ENCODE measurements at places on chromosomes 1 and 21. TPM values are rescaled to one million over a fixed set of nuclear protein-coding genes. Genes with fewer than 3 reads are reported as not detected.

The GJB3 gene
- 139 TPM for total RNA-seq

The SYT2 gene
- total RNA-seq, result not detected

The PROX1 gene
- total RNA-seq, result 0.68 TPM

The OR2L2 gene
- total RNA-seq, result not detected

The FAM78B gene
- total RNA-seq, result 0.72 TPM
